Left kidney (tissue), 8 donors: ENCODE measurements at places on chromosomes 12 and 14. TPM values are rescaled to one million over a fixed set of nuclear protein-coding genes. Genes with fewer than 3 reads are reported as not detected.

DNA sequence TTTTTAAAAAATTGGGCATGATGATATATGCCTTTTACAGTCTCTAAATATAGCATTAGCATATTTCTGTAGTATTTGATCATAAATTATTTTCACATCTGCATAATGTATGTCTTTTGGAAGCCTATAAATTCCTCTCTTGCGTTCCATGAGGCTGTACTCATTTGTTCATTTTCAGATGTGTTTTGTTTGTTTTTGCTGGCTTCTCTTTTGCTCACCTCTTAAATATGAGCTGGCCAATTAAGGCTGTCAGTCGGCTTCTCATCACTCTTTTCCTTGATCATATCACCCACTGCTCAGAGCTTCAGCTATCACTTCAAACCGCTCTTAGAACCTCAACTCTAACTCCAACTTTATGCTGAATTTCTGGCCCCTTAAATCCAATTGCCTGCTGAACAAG lies 6.6 kb downstream of the TMEM263 start:
- no peak for DNase-seq

SALL2 gene
- 62.1 TPM for polyA plus RNA-seq

DIO2 gene
- 0.45 TPM for polyA plus RNA-seq

TGM1 gene
- 2.3 TPM for polyA plus RNA-seq

NKX2-1 gene
- not detected for polyA plus RNA-seq

GRCh38 chr14:71261206-71261605 lies 353.9 kb downstream of the PCNX1 start:
- no peak for DNase-seq
